ENCODE measurements at places on chromosomes 16 and 17.
A peak's percentile ranks its signal among the peaks of the same experiment; 100 is the strongest.

DNA sequence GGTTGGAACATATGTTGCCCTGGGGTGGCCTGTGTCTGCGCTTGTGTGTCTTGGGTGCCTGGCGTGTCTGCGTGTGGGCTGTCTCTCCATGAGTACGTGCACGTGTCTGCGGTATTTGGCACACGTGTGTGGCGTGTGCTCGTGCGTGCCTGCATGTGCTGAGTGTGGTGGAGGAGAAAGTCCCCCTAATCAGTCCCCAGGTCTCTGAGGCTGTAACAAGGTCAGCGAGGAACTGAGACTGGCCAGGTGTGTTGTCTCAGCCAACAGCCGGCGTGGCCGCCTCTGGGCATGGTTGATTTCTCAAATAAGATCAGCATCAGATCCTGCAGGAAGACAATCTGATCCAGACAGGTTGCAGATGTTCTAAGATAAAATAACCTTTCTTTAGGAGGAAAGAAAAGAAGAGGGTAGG lies 3.5 kb upstream of the CPNE7 start:
- DNase-seq, result no peak

DNA sequence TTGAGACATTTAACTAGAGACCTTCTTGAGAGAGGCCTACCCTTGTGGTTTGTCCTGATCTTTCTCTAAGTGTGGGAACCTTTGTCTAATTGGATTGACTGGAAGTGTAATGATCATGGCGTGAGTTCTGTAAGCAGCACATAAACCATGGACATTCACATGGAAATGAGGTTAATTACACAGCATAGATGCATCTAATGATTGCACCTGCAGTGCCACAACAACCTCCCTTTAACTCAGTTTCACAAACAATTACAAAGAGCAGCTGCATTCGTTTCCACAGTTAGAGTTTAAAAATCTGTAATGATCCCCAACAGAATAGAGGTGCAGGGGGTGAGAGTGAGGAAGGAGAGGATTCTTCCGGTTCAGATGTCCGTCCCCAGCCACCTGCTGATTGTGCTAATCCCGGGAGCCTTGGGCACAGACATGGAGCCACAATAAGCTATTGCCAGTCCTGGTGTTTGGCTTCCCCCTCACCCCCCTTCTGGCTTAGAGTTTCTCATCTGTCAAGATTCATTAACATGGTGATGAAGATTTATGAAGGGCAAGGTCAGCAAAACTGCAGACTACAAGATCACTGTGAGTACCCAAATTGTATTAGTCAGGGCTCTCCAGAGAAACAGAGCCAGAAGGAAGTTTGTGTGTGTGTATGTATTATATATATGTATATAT lies 659.2 kb upstream of the SOX9 start:
- no peak for DNase-seq

DNA sequence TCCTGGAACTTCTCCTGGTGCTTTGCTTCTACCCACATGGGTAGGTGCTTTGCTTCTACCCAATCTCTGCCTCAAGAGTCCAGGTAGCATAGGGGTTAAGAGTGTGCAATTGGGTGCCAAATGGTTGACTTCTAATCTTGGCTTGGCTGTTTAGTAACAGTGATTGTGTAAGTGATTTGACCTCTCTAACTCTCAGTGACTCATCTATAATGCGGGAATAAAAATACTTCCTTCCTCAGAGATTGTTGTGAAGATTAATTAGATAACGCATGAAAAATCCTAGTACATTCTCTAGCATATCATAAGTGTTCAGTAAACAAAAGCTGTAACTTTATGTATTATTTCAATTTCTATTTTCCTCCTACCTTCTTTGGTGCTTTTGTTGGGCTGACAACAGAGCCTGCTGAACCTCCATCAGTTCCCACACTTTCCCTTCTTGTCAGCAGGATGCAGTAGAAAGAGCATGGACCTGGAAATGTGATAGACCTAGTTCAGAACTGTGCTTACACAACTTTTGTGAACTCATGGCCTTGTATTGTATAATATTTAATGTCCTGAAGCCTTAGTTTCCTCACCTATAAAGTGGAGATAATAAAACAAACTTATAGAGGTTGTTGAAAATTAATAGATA lies 72.9 kb upstream of the SMIM36 start:
- no peak for DNase-seq

GRCh38 chr16:49854796-49855203 lies 1.1 kb downstream of the ZNF423 start:
- DNase-seq, result no peak

DNA sequence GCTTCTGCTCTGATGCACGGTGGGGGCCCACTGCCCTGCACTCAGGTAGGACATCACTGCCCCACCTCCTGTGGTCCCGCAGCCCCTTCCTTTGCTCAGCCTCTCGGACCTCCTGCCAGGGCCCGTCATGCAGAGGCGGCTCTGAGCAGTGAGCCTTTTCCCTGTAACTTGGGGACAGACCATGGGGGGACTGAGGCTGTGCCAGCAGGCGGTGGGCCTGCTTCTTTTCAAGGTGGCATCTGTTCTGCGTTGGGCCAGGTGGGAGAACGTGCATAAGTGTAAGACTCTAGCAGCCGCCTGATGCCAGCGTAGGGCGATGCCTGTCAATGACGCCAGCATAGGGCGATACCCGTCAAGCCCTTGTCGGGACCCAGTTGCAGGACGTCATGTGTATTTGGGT lies 40.3 kb upstream of the ZNF469 start:
- DNase-seq, result no peak

DNA sequence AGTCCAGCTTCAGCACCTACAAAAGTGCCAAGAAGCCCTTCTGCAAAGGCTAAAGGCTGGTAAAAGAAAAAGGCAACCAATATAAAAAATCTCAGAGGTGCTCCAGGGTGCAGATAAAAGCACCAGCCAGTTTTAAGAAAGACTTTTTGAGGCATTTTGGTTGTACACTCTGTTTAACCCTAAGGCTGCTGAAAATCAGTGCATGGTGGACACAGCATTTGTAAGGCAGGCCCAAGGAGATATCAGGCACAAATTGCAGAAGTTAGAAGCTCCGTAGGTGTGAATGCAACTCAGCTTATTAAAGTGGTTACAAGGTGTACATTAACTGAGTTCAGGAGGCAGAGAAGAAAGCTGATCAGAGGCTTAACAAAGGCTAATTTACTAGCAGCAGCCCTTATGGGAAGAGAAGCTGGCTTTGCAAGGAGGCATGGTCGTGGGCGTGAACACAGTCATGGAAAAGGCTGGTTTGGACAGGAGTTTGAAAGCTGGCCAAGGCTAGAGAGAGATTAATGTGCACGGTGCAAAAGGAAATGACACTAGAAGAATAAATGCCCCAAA lies 21.1 kb downstream of the ACSM1 start:
- no peak for DNase-seq

GRCh38 chr17:81713004-81713555 lies 996 bp downstream of the SLC25A10 start:
- DNase-seq, result peak; percentile 41

- no peak for DNase-seq
Measured at GRCh38 chr17:60089096-60089806, 10.5 kb upstream of the HEATR6 start.

- no peak for DNase-seq
Measured at GRCh38 chr17:80807014-80807413, 184.6 kb upstream of the CHMP6 start.

DNA sequence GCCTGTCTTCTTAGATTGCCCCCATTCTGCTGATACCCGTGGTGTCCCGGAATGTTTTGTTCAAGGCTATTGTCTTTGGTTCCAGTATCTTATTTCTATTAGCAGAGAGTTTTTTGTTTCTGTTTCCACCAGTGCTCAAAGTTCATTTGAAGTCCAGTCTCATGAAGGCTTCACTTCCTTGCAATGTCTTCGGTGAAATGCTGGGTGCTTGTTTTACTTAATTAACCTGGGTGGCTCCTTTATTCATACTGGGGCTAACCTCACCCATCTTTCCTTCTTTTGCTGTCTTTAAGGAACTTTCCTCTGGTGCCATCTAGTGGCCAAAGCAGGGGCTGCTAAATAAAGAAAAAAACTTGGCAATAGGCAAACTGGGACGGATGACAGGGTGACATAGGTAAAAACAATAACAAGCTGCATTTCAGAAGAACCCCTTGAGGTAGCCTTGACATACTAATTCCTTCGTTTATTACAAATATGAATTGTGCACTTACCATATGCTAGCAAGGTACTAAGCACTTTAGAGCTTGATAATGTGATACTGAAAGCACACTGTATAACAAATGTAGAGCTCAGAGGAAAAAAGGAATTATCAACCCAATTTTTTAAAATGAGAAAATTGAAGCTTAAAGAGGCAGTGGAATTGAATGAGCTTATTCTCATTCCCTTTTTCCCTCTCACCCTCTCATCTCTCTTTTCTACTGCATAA lies 2.8 kb upstream of the SMIM36 start:
- DNase-seq, result peak; percentile 61

- peak; percentile 43 for DNase-seq
Measured at GRCh38 chr16:89860747-89861304, 12.6 kb upstream of the TCF25 start.

GRCh38 chr17:48025040-48025903 lies 12.3 kb downstream of the COPZ2 start:
- DNase-seq, result peak; percentile 97

DNA sequence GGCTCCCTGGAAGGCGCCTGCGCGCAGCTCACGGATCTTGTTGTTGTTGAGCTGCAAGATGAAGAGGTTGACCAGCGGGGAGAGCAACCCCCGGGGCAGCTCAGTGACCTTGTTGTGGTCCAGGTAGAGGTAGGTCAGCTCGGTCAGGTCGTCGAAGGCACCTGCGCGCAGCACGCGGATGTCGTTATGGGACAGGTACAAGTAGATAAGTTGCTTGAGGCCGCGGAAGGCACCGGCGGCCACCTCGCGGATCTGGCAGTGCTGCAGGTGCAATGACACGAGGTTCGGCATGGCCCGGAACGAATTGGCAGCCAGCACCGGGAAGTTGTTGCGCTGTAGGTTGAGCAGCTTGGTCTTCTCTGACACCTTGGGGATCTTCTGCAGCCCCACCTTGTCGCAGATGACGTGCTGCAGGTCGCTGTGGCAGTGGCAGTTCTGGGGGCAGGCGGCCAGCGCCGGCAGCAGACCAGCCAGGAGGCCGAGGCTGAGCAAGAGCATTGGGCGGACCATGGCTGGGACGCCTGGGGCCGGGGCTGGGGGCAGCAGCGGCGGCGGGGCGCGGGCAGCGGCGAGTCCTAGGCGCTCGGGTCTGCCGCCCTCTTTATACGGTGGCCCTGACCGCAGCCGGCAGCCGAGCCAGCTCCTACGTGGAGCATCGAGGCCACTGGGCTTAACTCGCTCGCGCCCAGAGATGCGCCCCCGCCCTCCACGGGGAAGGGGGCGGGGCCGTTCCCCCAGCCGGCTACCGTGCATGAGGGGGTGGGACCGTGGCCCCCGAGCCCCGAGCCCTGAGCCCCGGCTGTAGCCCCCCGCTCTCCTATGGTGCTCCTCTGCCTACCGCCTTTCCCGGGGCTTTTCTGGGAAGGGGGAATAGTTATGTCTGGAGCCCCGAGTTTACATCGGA lies at the start of gene CHAD:
CHAD (minus strand) TSS at position 577 of the 904 bp plus-strand sequence; CDS start at position 510, 67 bp downstream.
- no peak for DNase-seq

- no peak for DNase-seq
Measured at GRCh38 chr16:13939821-13940220, 19.9 kb downstream of the ERCC4 start.

GRCh38 chr17:47311420-47311819 lies 12.3 kb upstream of the EFCAB13 start:
- no peak for DNase-seq

- no peak for DNase-seq
Measured at GRCh38 chr17:38344420-38344745, 627 bp upstream of the GPR179 start.

DNA sequence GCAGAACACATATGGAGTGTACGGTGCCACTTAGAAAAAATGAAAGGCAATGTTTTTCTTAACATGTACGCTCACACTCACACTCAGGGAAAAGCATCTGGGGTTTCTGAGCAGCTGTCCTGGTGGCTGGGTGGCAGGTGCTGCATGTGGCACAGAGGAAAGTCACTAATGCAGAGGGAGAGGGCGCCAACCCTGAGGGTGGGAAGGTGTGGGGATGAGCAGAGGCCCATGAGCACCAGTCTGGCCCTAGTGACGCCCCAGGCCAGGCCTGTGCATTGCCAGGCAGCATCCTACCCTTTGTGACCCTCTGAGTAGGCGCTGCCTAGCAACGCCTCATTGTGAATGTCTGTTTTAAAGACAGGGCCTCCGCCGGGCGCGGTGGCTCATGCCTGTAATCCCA lies 19.1 kb upstream of the LCMT1 start:
- DNase-seq, result no peak

DNA sequence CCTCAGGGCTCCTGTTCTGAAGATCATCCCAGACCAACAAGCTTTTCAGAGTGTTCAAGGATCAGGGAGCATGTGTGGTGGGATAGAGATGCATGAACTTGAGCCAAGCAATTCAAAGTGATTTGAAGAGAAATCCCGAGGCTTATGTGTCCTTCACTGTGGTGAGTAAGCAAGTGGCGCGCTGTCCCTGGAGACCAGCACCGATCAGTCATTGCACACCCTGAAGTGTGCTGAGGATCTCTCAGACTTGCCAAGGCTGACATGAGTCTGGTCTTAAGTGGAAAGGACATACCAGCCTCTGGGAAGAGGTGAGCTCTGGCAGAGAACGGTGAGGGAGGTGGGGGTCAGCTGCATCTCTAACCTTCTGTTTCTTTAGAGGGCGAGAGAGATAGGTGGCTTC lies 43.8 kb upstream of the CDH13 start:
- DNase-seq, result no peak

DNA sequence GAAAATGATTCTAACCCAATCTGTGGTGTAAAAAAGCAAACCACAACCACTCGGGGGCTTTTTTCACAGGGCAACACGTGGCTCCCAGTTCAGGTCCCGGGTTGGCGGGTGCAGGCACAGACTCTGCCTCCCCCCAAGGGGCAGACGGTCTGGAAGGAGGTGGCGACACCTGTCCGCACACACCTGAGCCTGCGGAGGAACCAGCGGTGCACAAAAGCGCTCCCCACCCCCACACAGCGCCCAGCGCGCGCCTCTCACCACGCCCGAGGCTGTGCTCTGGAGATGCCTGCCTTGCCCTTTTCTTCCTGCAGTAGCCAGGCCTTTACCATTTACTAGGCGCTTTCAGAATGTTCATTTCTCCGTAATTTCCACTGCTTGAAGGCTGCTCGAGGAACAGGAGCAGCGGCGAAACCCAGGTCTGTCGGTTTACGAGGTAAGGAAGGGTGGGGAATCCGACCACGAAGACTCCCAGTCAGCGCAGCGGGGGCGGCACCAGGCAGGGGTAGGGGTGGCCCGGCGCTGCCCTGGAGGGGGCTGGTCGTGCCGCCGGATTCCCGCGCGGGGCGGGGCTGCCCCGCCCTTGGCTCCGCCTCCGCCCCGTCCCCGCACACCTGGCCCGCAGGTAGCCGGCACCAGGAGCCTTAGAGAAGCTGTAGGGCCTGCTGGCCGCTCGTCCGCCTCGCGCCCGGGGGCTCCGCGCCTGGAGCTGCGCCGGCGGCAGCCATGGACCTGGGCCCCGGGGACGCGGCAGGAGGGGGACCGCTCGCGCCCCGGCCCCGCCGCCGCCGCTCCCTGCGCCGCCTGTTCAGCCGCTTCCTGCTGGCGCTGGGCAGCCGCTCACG lies at the start of gene USP43:
USP43 (plus strand) TSS at position 608 of the 842 bp plus-strand sequence; CDS start at position 724, 116 bp downstream.
- DNase-seq, result peak; percentile 54

DNA sequence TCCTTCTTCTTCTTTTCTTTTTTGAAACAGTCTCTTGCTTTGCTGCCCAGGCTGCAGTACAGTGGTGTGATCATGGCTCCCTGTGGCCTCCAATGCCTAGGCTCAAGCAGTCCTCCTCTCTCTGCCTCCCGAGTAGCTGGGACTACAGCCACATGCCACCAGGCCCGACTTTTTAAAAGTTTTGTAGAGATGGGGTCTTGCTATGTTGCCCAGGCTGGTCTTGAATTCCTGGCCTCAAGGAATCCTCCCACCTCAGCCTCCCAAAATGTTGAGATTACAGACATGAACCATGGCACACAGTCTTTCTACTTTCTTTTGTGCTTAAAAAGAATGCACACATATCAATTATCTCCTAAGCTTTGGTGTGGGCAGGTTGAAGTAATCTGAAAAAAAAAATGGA lies 61.0 kb upstream of the DNAJA2 start:
- DNase-seq, result no peak

All from RKO (cell line).